Nucleus accumbens (tissue), 56 donors: ENCODE measurements at places on chromosomes 1 and 21.

- DNase-seq = no peak
Observed at GRCh38 chr21:43287795-43288755, 119.3 kb downstream of the CRYAA start.

DNA sequence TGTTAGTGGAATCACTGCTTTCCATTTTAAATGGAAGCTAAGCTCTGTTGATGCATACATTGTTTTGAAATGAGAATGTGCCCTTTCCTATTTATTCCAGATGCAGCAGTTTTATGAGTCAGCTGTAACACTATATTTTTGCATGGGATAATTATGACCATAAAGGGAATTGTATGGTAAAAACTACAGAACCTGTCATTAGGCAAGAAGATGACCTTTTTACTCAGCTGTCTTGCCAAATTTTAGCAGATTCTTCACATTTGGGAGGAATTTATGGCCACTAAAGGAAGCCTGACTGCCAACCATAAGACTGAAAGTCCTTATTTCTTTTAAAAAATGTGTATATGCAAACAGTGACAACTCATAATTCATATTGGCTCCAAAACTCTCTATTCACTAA lies 356.3 kb upstream of the PRMT6 start:
- DNase-seq = no peak

DNA sequence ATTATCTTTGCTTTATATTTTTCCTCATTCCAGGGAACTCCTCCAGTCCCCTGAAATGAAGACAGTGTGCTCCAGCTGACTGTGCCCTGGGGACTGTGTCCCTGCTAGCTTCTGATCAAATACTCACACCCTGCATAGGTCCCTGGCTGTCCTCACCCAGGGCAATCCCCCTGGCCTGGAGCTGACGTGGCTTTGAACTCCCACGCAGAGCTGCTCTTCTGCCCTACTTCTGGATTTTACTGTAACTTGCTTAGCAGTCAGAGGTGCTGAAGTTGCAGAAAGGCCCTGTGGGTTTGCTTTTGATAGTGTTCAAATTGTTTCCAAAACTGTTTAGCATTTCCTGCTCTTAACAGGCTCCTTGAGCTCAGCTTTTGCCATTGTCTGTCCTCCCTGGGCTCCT lies 186.5 kb downstream of the FASLG start:
- no peak for DNase-seq

DNA sequence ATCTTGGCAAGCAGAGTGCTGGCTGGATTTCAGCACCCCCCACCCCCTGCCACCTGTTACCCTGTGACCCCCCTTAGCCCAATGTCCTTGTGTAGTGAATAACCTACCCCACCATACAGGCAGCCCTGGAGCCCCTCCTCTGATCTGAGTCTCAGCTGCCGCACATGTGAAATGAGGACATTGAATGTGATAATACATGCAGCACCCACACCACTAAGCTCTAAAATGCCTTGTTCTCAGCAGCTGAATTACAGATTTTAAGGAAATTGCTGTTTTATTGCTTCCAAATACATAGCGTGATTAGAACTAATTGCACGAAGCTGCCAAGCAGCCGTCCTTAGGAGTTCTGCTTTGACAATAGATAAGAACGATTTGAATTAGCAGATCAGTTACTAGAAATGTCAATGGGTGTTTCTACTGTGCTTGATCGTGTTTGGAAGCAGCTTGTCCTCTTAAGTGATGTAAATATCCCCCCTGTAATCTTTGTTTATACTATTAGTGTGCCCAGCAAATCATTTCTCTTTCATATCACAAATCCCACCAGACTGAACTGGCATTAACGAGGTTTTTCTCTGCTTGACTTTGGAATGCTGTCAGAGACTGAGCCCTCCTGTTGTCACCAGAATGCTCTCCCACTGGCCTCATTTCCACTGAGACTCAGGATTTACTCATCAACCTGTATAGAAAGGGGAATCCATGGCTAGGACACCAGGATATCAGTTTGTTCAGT lies 4.9 kb downstream of the SLAMF8 start:
- no peak for DNase-seq

DNA sequence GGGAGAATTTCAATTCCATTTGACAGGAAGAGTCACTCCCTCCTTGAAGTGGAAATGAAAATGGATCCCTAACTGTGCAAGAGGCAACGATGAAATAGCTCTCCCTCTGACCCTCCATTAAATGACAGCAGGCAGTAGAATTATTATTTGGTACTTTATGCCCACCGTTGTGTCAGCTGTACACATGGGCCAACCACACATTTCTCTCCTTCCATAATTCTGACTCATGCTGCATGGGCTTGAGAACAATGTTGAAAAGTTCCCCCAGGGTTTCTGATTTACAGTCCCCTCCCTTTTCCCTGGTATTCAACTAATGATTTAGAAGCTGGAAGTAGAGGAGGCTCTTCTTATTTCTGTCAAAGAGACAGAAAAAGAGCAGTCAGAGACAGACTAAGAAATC lies 103.5 kb downstream of the RGS7 start:
- no peak for DNase-seq
